ENCODE measurements at places on chromosomes 6 and 20.

GRCh38 chr6:113978084-113978675 lies 7.2 kb upstream of the HDAC2 start:
- no peak for DNase-seq

DNA sequence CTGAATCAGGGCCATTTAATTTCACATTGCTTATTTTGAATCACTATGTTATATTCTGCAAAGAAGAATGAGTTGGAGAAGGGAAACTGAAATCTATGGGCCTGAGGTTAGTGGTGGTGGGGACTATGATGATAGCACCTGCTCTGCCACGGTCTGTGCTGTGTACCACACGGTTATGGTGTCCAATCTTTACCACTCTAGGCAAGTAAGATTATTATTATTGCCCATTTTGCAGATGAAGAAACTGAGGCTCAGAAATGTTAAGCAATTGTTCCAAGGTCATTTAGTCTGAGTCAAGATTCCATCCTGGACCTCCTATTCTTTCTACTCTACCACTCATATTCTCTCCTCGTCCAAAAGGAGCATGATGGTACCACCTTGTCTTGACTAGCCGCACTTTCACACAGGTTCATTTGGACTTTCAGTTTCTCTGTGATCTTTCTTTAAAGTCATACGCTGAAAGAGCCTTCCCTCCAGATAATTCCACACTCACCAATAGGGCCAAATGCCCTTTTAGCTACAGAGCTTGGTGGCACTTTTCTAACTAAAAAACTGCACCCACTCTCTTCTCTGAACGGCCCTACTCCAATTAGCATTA lies 56.2 kb downstream of the GFOD1 start:
- DNase-seq, result no peak

- DNase-seq, result no peak
Measured at GRCh38 chr20:45052698-45053429, 48.1 kb downstream of the KCNS1 start.

DNA sequence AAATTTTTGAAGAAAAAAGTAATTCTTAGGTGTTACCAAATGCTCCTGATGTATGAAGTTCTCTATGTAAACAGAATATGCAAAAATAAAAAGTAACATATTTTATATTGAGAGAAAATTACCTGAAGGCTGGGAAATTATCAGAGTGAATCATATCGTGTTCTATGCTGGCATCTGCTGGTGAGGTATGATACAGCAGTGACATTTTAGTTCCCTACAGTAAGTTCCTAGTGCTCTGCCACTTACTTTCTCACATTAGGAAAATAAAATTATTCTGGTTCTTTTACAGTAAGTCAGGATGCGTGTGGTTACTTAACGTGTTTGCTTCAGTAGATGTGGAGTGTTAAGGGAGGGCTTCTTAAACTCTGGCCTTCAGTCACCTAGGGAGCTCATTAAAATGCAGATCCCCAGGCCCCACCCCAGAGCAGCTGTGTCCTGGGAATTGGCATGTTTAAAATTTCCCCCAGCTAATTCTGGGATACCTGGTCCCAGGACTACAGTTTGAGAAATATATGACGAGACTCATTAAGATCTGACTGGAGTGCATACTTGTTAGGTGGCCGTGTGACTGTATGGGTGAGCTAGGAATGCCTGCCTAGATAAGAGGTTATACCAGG lies 3.2 kb downstream of the ACTR5 start:
- no peak for DNase-seq

DNA sequence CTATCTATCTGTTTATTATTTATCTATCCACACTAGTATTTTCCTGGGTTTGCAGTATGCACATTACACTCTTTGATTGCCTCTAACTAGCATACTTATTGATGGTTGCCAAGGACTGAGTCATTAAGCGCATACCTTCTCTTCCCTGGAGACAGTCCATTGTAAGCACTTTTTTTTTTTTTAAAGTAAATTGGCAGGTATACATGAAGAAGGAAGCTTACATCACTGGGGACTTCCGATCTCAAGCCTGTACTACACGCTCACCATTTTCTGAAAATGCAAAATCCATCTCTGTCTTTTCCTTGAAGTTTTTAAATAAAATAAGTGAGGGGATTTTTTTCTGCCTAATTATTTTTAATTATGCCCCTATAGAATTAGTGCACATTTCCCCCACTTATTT lies 63.5 kb downstream of the HMGN3 start:
- DNase-seq, result no peak

- DNase-seq, result no peak
Measured at GRCh38 chr6:151008425-151008824, 142.9 kb downstream of the MTHFD1L start.

- no peak for DNase-seq
Measured at GRCh38 chr20:45419188-45420091, 3.5 kb downstream of the PIGT start.

GRCh38 chr6:81996414-81996813 lies 243.9 kb upstream of the TENT5A start:
- DNase-seq, result no peak

DNA sequence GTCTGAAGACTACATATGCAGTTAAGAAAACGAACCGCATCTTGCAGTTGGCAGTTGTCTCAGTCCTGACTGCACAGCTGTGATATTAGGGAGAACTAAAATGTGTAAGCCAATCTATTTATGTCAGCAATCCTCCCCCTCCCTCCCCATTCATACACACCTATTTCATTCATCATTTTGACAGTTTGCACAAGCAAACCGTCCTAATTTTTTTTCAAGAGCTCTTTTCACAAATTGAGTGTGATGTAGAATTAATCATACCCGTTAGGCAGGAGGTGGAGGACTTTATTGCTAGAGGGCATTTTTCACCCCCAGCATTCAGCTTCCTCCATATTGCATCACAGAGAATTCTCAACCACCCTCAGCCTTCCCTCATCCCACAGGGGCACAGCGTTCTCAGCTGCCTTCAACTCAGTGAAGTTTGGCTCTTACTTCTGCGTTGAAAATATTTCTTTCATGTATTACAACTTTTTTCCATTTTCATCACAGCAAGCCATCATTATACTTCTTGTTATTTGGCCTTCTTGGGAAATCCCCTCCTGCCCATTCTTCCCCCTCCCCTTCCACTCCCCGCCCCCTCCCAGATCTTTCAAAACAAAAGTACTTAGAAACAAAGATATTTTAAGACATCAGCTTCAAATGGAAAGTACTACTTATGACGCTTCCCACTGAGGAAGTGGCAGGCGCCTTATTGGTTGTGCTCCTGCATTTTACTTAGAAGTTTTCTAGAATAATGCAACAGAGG lies 37.5 kb downstream of the NOX3 start:
- peak; percentile 29 for DNase-seq

DNA sequence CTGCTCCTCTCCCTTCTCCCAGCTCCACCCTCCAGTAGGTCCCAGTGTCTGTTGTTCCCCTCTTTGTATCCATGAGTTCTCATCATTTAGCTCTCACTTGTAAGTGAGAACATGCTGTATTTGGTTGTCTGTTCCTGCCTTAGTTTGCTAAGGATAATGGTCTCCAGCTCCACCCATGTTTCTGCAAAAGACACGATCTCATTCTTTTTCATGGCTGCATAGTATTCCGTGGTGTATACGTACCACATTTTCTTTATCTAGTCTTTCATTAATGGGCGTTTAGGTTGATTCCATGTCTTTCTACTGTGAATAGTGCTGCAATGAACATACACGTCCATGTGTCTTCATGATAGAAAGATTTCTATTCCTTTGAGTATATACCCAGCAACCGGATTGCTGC lies 136.6 kb downstream of the MYLK4 start:
- no peak for DNase-seq

All from amniotic stem cell (primary cell).